ENCODE measurements at places on chromosomes 2 and 18.

- no peak for DNase-seq
Observed at GRCh38 chr2:59997371-59997770, 556.1 kb downstream of the BCL11A start.

DNA sequence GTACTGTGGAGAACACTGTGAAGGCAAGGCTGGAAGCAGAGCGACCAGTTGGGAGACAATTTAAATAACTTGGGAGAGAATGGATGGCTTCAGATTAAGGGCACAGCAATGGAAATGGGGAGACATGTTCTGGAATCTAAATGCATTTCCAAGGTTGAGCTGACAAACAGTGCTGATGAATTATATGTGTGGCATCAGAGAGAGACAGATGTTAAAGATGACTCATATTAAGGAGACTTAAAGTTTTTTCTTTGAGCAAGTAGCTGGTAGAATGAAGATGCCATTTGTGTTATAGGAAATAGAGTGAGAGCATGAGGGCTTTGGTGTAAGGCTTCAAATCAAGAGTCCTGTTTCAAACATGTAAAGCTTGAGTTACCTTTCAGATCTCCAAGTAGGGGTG lies 441.8 kb downstream of the SETBP1 start:
- DNase-seq, result no peak

GRCh38 chr2:225615514-225615913 lies 216.0 kb downstream of the NYAP2 start:
- no peak for DNase-seq

DNA sequence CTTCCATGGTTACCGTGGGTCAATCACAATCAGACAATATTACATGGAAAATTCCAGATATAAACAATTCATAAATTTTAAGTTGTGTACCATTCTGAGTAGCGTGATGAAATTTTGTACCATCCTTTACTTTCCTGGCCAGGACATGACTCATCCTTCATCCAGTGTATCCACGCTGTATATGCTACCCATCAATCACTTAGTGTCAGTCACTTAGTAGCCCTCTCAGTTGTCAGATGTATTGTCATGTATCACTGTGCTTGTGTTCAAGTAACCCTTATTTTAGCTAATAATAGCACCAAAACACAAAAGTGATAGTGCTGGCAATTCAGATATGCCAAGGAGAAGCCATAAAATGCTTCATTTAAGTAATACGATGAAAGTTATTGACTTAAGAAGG lies 282.6 kb downstream of the CPS1 start:
- DNase-seq, result no peak

DNA sequence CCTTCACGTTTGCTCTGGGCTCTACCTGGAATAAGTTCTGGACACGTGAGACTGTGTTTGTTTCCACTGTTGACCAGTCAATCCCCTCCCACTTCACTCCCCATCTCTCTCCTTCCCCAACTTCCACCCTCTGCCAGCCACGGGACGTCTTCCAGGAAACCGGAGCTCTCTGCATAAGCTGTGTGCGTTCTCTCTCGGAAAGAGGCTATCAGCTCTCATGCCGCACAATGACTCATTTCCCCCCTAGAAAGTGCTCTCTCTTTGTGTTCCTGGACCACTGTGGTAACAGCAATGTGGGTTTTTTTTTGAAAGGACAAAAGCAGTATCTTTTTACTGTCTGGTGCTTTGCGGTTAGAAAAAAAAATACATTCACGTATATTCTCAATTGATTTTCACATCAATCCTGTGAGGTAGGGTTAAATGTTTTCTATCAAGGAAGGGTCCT lies 10.2 kb downstream of the PROKR1 start:
- DNase-seq, result no peak

DNA sequence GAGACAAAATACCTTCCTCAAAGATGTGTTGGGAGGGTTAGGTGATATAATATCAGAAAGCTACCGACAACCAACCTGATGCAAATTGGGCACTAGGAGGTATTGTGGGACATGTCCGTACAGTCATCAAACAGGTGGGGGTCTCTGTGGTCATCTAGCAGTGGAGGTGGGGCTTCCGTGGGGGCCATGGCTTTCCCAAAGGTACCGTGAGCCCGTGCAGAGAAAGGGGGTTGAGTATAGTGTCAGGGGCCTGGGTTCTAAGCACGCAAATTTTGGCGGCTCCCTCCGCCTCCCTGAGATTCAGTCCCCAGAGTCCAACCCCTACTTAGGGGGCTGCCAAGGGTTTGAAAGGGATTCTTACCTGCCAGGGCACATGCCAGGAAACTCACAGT lies 32.6 kb downstream of the HJURP start:
- no peak for DNase-seq

GRCh38 chr2:121289271-121289670 lies 4.3 kb upstream of the TFCP2L1 start:
- DNase-seq, result no peak

- DNase-seq, result no peak
Observed at GRCh38 chr2:146604521-146604920, 1240.3 kb upstream of the ACVR2A start.

DNA sequence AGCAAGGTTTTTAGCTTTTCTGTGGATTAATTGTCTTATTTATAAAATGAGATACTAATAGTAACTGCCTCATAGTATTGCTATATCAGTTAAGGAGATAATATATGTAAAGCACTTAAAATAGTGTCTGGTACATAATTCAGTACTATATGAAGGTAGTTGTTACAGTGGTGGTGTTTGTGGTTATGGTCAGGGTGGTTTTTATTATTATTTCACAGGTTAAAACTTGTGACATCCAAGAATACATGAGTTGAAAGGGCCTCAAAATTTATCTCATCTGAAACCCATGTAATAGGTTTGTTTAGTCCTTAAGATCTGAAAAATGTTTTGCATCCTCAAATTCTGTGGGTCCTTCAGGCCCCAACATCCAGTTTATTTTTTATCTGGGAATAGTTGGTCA lies 369.5 kb upstream of the LRATD1 start:
- DNase-seq, result no peak

GRCh38 chr2:237230355-237230754 lies 144.7 kb downstream of the COPS8 start:
- no peak for DNase-seq

- no peak for DNase-seq
Observed at GRCh38 chr2:24722141-24722790, 70.9 kb downstream of the PTRHD1 start.

DNA sequence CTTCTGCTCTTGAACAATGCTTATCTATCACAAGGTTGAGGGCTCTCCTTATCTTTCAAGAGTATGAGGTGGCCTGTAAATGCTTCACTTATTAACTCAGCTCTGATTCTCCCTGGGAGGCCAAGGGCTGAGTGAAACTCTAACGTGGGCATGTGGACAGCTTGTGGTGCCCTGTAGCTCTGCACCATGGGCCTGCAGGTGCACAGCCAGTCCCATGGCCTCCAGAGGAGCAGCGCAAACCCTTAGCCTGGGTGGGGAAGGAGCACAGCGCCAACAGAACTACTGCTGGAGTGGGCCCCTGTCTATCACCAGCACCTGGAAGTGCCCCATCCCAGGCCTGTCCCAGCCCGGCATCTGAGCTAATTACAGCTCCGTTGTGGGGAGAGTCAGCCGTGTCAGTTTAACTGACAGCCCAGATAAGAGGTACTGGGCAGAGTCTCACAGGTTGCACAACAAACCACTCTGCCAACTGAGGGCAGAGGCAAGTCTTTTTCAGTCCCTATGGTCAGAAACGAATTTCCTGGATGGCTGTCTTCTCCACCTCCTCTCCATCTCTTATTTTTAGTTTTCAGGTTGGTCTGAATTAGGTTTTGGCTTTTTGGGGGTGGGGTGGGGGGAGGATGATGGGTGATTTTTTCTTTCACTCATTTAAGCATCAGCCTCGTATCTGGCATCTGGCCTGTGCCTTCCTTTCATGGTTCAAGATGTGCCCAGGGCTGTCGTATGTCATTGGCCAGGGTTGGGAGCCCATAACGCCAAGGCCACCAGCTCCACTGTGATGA lies 219.5 kb downstream of the BCL2 start:
- DNase-seq, result no peak

DNA sequence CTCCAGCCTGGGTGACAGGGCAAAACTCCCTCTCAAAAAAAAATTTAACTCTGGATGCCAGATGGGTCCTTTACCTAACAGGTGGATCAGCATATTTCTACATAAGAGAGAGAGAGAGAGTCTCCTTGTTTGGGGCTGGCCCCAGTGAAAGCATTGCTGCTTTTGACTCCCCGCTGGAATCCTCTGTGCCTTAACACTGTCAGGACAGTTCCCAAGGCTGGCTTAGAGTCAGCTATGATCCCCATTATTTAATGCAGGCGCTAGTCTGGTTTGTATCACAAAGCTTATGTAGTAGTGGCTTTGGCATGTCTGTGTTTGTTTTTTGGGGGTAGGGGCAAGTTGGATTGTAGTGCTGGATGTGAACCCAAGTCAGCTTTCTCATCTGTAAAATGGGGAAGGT lies 9.4 kb downstream of the INPP4A start:
- DNase-seq, result no peak

DNA sequence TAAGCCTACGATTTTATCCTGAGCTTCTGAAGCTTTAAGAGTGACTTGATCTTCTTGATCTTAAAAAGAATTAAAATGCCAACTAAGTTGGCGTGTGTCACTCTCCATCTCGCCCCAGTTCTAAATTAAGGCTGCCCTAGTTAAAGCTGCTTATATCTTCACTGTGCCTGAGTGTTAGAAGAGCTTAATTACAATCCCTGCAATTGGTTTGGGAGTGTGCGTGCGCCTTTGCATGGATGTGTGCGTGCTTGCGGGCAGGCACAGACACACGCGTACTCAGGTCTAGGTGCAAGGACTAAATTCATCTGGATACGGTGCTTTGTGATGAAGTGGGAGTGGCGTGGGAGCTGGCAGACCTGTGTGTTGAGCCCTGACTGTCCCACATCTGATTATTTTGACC lies 201.5 kb downstream of the FAM210A start:
- DNase-seq, result no peak

GRCh38 chr18:10490401-10491165 lies 35.2 kb upstream of the NAPG start:
- DNase-seq, result no peak

GRCh38 chr2:54977149-54977548 lies 73.1 kb downstream of the RTN4 start:
- DNase-seq, result no peak

- peak; percentile 71 for DNase-seq
Observed at GRCh38 chr2:61017556-61018317, at the start of the genes PEX13 and PUS10. TSS of gene PEX13 (plus strand) at chr2:61017720. CDS start at chr2:61017760, 40 bp downstream. TSS of gene PUS10 (minus strand) at chr2:61018255. CDS start at chr2:61011890, 6,365 bp downstream.

DNA sequence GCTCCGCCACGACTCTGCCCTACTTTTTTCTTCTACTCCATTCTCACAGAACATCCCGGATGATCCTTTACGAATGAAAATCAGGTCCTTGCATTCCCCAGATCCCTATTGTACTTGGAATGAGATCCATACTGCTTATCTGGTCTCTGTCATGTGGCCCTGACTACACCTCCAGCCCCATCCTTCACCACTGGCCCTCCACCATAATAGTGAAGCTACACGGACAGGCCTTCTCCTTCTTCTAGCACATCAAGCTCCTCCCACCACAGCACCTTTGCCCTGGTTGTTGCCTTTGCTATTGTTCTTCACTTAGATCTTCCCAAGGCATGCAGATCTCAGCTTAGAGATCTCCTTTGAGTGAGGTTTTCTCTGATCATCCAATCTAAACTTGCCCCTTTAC lies 20.1 kb upstream of the RMDN2 start:
- DNase-seq, result no peak

DNA sequence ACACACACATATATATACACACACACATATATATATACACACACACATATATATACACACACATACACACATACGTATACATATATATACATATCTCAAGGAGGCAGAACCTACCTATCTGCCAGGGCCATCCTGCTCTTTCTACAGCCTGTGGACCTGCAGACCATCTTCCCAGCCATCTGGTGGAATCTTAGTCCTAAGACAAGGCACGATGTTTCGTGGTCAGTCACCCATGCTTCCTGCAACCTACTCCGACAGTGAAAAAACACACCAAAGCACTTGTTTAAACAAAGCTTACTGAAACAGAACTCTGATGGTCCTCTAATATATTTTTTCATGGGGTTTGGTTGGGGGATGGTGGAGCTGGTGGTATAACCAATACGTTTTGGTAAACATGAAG lies 164.2 kb upstream of the ZNF521 start:
- DNase-seq, result no peak

GRCh38 chr2:145186303-145186702 lies 666.4 kb upstream of the ZEB2 start:
- DNase-seq, result no peak

GRCh38 chr2:97741251-97741650 lies 27.9 kb downstream of the ZAP70 start:
- DNase-seq, result no peak

DNA sequence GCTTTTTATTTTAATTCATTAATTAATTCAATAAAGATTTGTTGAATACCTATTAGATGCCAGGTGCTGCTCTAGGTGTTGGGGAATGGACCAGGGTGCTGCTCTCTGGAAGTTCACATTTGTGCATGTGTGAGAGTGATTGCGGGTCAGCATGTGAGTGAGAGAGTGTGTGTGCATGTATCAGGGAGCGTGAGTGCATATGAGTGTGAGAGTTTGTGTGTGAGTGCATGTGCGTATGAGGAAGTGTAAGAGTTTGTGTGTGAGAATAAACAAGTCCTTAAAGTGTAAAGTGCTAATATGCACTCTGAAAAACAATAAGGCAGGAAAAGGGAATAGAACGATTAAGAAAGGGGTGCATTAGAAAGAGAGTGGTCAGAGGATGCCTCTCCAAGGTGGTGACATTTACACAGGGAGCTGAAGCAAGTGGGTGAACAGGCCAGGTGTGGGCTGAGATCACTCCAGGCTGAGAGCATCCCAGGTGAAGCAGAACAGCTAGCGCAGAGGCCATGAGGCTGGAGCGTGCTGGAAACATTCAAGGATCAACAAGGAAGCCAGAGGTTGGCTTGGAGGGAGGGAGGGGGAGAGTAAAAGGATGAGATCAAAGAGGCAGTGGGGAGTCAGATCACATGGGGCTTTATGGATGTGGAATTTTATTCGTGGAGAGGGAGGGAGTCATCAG lies 50.5 kb upstream of the SLC1A4 start:
- DNase-seq, result no peak

DNA sequence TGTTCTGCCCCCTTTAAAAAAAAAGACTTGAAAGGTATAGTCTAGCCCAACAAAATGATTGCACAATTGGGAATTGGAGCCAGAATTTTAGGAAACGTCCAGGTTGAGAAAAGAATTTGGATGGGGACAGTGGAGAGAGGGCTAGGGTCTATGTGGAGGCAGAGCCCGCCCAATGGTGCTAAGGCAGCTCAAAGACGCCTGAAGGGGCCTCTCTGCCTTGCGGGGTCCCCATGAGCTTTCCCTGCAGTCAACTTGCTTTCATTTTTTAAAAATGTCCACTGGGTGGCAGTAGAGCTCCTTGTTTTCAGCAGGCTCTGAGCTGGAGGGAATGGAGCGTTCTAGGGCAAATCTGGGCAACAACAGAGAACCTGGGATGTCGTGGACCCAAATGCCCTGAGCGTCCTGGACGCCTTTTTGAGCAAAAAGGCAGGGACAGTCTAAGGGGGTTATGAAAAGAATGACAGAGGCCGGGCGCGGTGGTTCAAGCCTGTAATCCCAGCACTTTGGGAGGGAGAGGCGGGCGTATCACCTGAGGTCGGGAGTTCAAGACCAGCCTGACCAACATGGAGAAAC lies 40.2 kb upstream of the ITM2C start:
- DNase-seq, result peak; percentile 98

- no peak for DNase-seq
Observed at GRCh38 chr18:61658431-61658830, 234.4 kb downstream of the RNF152 start.

- DNase-seq, result peak; percentile 14
Observed at GRCh38 chr2:186098821-186099220, 360.2 kb downstream of the FSIP2 start.

- no peak for DNase-seq
Observed at GRCh38 chr18:76915456-76915855, 93.1 kb downstream of the ZNF236 start.

Data from spinal cord (tissue), 10 donors.